ENCODE measurements at places on chromosomes 1 and 21. TPM values are rescaled to one million over a fixed set of nuclear protein-coding genes. Genes with fewer than 3 reads are reported as not detected.

DNA sequence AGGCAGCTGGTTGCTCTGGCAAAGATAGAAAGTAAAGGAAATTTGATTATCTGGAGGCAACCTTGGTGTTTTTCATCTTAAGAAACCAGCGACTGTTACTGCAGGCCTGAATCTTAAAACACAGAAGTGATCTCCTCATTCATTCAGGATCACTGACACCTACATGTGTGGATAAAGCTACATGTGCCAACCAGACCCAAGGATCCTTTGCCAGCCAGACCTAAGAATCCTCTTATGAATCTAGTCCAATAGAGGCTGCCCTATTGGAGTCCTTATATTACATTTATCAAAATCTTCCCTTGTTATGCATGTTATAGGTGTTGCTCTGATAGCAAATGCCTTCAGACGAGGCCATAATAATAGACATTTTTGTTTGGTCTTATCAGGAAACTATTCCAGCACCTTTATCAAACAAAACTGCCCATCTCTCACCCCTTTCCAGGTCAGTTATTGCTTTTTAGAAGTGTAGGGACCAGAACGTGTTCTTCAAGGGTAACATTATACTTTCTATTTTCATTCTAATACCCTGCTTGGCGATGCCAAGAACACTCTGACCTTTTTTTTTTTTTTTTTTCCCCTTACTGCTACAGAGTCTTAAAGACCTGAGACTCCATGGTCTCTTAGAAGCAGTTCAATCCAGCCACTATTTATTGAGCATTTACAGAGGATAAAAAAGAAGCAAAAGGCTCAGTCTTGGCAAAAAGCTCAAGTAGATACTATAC, 175.5 kb upstream of the PTBP2 start:
- DNase-seq: no peak

KMO gene
- total RNA-seq: 0.82 TPM

WNT9A gene
- total RNA-seq: 1.2 TPM

ICOSLG gene
- 0.41 TPM for total RNA-seq

PLA2G2A gene
- total RNA-seq: not detected
